ENCODE measurements at places on chromosomes 3 and 15.

DNA sequence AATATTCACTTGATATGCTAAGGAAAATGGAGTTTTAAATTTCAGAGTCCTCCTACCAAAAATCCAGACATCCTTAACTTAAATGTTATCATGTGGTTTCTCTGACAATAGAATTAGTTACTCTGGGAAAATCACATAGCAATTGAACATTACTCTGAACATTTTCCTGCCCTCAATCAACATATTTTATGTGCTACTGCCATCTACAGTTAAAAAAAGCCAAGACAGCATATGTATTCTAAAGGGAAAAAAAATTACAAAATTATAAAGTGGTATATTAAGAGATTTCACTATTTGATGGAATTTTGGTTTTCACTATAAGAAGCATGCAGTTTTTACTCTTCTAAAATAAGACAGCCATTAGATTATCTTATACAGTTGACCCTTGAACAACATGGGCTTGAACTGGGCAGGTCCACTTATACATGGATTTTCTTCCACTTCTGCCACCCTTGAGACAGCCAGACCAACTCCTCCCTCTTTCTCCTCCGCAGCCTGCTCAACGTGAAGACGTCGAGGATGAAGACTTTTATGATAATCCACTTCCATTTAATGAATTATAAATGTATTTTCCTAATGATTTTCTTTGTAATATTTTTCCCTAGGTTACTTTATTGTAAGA is 122.3 kb downstream of the ATP1B3 start:
- no peaks in the 10 kb centered on the region for H3K27me3 ChIP-seq
- H3K27ac ChIP-seq = no peak overlapping the region
- no peak for DNase-seq
- peaks cover under 1% of the 10 kb centered on the region for H3K36me3 ChIP-seq

DNA sequence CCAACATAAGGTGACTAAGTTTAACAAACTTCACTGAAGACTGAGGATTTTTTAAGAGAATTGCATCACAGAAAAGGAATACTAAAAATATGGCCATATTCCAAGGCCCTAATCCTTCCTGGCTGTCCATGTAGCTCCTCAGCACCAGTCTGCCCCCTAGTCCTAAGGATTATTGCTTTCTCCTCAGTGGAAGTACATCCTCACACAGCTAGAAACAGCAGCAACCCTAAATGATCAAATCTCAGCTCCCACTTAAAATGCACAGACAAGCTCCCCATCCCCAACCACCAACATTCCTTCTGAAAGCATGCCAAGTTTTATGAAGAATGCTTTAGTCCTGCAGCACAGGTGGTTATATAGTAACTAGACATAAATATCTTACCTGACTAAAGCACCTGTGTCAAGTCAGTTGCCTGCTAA is 14.7 kb downstream of the ST3GAL6 start:
- no peak for DNase-seq
- H3K4me3 ChIP-seq = no peak overlapping the region
- H3K27ac ChIP-seq = no peak overlapping the region
- no peaks in the 10 kb centered on the region for H3K27me3 ChIP-seq
- no peaks in the 10 kb centered on the region for H3K4me1 ChIP-seq

GRCh38 chr3:160402221-160403027 is 3.0 kb downstream of the SMC4 start:
- DNase-seq = no peak
- H3K27ac ChIP-seq = no peak overlapping the region
- H3K36me3 ChIP-seq = no peaks in the 10 kb centered on the region
- H3K27me3 ChIP-seq = no peaks in the 10 kb centered on the region
- H3K4me1 ChIP-seq = peaks cover 22% of the 10 kb centered on the region

- no peak for DNase-seq
- H3K4me3 ChIP-seq = no peak overlapping the region
- H3K4me1 ChIP-seq = no peaks in the 10 kb centered on the region
- peaks cover 2% of the 10 kb centered on the region for H3K27me3 ChIP-seq
- no peaks in the 10 kb centered on the region for H3K36me3 ChIP-seq
- H3K27ac ChIP-seq = no peak overlapping the region
Observed at GRCh38 chr3:10917176-10917575, 75.4 kb upstream of the SLC6A1 start.

GRCh38 chr3:133374708-133375402 is 25.0 kb upstream of the BFSP2 start:
- no peaks in the 10 kb centered on the region for H3K36me3 ChIP-seq
- no peaks in the 10 kb centered on the region for H3K27me3 ChIP-seq
- H3K4me1 ChIP-seq = no peaks in the 10 kb centered on the region
- no peak overlapping the region for H3K4me3 ChIP-seq
- no peak for DNase-seq

DNA sequence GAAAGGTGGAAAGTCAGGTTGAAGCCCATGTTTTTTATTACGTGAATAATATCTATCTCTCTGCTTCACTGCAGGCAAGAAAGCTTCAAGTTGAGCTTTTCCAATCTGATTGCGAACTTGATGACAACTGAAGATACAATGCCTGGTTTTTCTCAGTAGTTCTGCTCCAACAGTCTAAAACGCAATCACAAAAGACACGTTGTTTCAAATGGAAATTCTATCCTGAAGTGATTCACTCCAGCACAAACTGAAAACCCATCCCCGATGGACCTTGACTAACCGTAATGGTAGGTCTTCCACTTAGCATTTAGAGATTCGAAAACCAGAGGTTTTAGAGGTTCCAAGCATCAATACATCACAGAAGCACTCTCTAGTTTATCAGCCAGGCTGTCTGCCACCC is 10.6 kb downstream of the B4GALT4 start:
- no peak overlapping the region for H3K4me3 ChIP-seq
- H3K36me3 ChIP-seq = peaks cover 88% of the 10 kb centered on the region
- peaks cover 23% of the 10 kb centered on the region for H3K4me1 ChIP-seq

DNA sequence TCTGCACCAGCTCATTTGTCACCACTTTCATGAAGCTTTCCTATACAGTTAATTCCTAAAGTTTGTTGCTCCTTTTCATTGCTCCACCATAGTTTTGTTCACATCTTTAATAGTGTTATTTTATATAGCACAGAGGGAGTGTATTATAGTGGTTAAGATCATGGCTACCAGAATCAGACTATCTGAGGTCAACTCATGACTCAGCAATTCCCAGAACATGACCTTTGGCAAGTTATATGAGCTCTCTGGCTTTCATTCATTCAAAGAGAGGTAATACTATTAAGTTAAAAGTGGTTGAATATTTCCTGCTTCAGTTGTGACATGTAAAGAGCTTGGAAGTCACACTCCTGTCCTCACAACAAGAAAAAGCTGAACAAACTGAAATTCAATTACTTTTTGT is 1073.5 kb downstream of the NAALADL2 start:
- H3K36me3 ChIP-seq = no peaks in the 10 kb centered on the region
- no peak overlapping the region for H3K27ac ChIP-seq
- no peaks in the 10 kb centered on the region for H3K27me3 ChIP-seq

DNA sequence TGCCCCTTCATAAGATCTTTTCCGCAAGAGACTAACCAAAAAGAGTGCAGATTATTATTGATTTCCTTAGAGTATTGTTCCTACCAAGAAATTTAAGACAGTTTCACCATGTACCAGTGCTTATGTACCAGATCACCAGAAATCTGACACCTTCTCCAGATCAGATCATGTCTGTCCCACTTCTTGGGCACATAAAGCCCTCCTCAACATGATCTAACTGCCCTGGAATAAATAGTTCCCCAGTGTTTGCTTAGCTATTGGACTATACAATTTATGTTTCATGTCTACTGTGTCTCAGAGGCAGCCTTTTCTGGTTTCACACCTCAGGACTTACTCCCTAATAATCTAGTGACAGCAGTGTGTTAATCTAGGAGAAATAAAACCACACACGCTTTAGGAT is 46.8 kb downstream of the NME9 start:
- H3K4me1 ChIP-seq = no peaks in the 10 kb centered on the region
- no peak overlapping the region for H3K27ac ChIP-seq
- DNase-seq = no peak
- no peak overlapping the region for H3K4me3 ChIP-seq
- H3K27me3 ChIP-seq = no peaks in the 10 kb centered on the region
- H3K36me3 ChIP-seq = peaks cover 38% of the 10 kb centered on the region

DNA sequence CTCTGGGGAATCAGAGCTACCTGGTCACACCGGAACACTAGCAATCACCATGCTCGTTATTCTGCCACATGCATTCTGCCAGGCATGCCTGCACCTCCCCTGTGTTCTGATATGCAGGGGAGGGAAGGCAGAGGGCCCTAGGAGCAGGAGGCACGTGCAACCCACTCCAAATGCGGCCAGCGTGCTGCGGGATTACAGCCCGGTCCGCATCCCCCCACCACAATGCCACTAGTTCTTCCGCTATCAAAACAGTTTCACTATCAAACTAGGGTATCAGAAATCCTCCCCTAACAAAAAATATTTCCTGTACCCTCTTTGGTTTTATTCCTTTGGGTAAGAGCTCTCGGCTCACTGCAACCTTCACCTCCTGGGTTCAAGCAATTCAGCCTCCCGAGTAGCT is 223.2 kb upstream of the IGF1R start:
- no peak for DNase-seq
- H3K27me3 ChIP-seq = peaks cover 46% of the 10 kb centered on the region
- no peak overlapping the region for H3K4me3 ChIP-seq
- H3K27ac ChIP-seq = no peak overlapping the region
- peaks cover 22% of the 10 kb centered on the region for H3K4me1 ChIP-seq

DNA sequence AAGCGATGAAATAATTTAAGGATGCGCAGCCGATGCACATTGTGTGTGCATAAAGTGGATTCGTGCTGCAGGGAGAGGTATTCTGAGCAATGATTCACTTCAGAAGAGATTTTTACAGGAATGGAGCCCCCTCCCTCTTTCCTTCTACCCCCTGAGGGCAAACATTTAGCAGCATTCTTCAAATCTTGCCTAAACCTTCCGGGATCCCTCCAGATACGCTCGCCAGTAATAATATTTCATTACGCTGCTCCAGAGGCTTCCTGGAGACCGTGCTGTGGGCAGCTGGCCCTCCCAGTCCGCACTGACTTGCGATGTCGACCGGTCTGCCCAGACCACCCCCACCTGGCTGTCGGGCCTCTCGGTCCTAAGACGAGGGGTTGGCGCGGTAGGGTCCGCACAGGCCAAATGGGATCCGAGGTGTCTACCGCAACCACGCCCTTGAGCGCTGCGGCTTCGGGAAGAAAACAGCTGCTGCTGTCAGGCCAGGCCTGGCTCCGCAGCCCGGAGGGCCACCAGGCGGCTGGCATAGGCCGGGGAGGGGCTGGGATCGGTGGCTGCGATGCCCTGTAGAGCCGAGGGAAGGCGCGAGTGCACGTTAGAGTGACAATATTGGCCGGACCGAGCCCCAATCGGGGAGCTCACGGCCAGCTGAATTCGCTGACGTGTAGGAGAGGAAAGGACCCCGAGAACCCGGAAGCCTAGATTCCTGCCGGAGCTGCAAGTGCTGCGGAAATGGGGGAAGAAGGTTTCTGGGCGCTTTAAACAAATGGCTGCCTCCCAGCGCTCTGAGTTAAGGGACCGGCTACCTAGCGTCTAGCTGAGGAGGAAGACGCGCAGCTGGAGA is 14.3 kb downstream of the ZIC4 start:
- H3K4me1 ChIP-seq = no peaks in the 10 kb centered on the region
- H3K27ac ChIP-seq = no peak overlapping the region
- no peak for DNase-seq
- H3K27me3 ChIP-seq = peaks cover 93% of the 10 kb centered on the region
- H3K36me3 ChIP-seq = no peaks in the 10 kb centered on the region
- H3K4me3 ChIP-seq = no peak overlapping the region

GRCh38 chr3:111737047-111737705 is 121.9 kb upstream of the PHLDB2 start:
- no peak overlapping the region for H3K27ac ChIP-seq
- no peaks in the 10 kb centered on the region for H3K27me3 ChIP-seq
- no peak overlapping the region for H3K4me3 ChIP-seq
- no peaks in the 10 kb centered on the region for H3K4me1 ChIP-seq
- no peaks in the 10 kb centered on the region for H3K36me3 ChIP-seq
- DNase-seq = no peak

DNA sequence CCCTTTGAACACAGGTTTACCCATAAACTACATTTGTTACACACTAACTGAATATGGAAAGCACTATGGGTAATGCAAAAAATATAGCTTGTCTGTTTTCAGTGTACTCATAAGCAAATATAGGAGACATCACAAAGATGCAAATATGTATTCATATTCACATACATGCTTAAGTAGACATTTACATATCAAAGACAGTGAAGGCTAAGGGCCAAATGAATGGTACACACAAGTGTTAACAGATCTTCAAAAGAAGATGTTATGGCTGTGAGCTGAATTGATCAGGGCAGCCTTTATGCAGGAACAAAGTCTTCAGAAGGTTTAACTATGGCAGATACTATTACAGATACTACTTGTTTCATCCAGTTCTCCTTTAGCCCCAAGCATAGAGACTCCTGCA is 384.1 kb downstream of the FHIT start:
- no peaks in the 10 kb centered on the region for H3K36me3 ChIP-seq
- no peak overlapping the region for H3K27ac ChIP-seq
- H3K27me3 ChIP-seq = no peaks in the 10 kb centered on the region

GRCh38 chr3:120652281-120652680 is 29.8 kb downstream of the HGD start:
- H3K36me3 ChIP-seq = no peaks in the 10 kb centered on the region
- DNase-seq = no peak
- no peak overlapping the region for H3K4me3 ChIP-seq
- no peaks in the 10 kb centered on the region for H3K27me3 ChIP-seq
- no peak overlapping the region for H3K27ac ChIP-seq

- H3K4me1 ChIP-seq = no peaks in the 10 kb centered on the region
- H3K27ac ChIP-seq = no peak overlapping the region
- H3K36me3 ChIP-seq = no peaks in the 10 kb centered on the region
- no peak overlapping the region for H3K4me3 ChIP-seq
- no peak for DNase-seq
Observed at GRCh38 chr3:169699536-169700050, 36.1 kb upstream of the MECOM start.

DNA sequence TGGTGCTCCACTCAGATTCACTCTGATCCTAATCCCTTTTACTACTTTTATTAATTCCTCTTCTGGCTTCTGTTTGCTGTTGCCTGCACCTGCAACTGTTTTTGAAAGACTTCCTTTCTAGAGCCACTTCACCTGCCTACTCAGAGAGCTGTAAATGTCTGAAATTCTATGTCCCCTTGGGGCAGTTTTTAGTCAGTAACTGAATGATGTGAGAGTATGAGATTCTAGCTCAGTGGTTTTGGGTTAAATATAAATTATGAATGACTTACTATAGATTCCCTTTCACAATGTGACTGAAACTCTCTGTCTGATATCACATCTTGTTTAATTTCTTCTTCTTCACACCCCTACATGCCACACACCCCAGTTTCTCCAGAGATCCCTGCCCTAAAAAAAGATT is 47.8 kb upstream of the LRRC3B start:
- no peak overlapping the region for H3K4me3 ChIP-seq
- H3K27ac ChIP-seq = no peak overlapping the region
- DNase-seq = no peak
- H3K4me1 ChIP-seq = no peaks in the 10 kb centered on the region
- no peaks in the 10 kb centered on the region for H3K36me3 ChIP-seq

All from CD4-positive, alpha-beta T cell (primary cell).